GM13977 (cell line): ENCODE measurements at places on chromosomes 11 and 22.

DNA sequence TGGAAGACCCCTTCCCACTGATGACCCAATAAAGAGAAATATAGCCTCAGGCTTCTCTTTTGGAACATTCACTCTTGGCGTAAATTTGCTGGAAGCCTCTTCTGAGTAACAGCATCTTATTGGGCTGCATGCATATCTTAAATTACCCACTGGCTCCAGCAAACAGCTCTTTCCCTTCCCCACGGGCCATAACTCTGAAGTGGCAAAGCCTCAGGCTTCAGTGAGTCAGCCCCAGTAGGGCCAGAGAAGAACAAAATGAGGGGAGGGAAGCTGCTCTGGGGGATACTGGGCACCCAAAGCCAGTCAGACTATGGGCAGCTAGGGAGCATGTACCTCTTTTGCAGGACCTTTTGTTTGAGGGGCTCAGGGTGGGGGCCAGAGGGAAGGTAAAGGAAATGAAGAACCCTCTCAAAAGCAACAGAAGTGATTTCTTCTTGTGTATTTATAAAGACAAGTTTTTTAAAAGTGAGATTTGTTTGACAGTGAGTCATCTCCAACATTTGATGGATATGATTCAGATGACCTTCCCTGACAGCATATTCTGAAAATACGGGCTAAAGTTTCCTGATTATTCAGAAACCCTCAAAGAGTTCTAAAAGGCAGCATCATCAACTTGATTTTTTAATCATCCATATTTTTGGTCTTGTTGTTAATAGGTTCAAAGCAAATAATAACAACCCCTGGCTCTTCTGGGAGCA is 203.4 kb downstream of the KIF18A start:
- no peak for DNase-seq

GRCh38 chr11:125924384-125925007 is 20.2 kb downstream of the DDX25 start:
- no peak for DNase-seq

GRCh38 chr11:131099013-131099412 is 182.7 kb upstream of the SNX19 start:
- DNase-seq, result no peak

GRCh38 chr11:131602431-131602830 is 232.0 kb downstream of the NTM start:
- no peak for DNase-seq

DNA sequence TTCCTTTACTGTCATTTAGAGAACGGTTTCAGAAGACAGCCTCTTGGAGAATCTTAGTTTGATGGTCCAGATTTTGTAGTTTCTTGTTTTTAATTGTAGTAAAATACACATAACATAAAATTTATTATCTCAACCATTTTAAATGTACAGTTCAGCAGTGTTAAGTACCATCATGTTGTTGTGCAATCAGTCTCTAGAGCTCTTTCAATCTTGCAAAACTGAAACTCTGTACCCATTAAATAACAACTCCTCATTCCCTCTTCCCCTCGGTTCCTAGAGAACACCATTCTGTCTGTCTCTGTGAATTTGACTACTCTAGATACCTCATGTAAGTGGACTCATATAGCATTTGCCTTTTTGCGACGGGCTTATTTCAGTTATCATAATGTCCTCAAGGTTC is 69.8 kb downstream of the GRIK4 start:
- DNase-seq, result no peak

- DNase-seq, result no peak
These were observed 417.0 kb upstream of the DDI1 start for GRCh38 chr11:103619480-103619879.

- no peak for DNase-seq
These were observed 45.5 kb downstream of the ALX4 start for GRCh38 chr11:44264438-44264749.

DNA sequence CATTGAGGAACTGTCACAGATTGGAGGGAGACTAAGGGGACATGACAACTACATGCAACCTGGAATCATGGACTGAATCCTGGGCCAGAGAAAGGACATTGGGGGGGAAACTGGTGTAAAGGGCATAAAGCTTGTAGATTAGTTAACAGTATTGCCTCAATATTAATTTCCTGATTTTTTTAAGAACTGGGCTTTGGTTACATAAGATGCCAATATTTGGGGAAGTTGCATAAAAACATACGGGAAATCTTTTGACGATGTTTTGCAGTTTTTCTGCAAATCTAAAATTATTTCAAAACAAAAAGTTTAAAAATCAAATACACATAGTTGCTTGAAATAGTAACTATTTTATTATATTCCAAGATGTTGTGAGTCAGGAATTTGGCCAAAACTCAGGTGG is 2.9 kb upstream of the FOLR3 start:
- no peak for DNase-seq

GRCh38 chr11:13278609-13279486 is 1.3 kb downstream of the BMAL1 start:
- DNase-seq, result no peak

DNA sequence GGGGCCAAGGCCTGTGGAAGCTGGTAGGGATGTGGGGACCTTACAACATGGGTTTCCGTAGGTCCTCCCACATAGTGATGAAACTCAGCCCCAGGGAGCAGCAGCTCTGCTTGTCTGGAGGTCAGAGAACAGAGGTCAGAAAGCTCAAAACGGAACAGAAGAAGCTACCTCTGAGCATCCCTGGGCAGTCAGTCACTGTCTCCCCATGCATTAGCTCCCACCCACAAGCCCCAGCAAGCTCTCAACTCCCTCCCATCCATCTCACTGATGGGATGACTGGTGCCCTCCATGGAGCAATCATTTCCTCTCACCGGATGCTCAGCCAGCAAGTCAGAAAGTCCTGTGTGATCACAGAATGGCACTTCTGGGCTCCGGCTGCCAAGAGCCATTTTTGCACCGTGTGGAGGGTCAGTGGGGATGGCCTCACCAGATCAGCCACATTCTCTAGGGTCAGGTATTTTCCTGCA is 1.9 kb downstream of the TPP1 start:
- no peak for DNase-seq

DNA sequence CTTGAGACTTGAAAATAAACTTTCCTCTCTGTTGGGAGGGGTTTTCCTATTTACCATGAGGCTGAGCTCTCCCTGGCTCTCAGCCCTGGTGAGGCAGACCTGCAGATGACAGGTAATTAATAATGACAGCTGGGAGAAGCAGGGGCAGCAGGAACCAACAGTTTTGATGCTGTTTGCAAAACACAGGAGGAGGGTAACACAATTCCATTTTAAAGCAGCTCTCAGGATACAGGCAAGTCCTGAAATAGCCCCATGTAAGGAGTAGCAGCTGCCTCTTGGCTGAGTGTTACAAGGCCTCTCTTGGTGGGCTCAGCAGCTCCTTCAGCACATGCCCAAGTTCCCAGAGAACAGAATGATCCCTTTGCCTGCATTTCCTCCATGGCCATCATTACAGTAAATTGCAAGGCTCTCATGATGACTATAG is 13.3 kb downstream of the PARVA start:
- DNase-seq, result no peak

GRCh38 chr11:85391141-85391540 is 236.0 kb downstream of the DLG2 start:
- no peak for DNase-seq

DNA sequence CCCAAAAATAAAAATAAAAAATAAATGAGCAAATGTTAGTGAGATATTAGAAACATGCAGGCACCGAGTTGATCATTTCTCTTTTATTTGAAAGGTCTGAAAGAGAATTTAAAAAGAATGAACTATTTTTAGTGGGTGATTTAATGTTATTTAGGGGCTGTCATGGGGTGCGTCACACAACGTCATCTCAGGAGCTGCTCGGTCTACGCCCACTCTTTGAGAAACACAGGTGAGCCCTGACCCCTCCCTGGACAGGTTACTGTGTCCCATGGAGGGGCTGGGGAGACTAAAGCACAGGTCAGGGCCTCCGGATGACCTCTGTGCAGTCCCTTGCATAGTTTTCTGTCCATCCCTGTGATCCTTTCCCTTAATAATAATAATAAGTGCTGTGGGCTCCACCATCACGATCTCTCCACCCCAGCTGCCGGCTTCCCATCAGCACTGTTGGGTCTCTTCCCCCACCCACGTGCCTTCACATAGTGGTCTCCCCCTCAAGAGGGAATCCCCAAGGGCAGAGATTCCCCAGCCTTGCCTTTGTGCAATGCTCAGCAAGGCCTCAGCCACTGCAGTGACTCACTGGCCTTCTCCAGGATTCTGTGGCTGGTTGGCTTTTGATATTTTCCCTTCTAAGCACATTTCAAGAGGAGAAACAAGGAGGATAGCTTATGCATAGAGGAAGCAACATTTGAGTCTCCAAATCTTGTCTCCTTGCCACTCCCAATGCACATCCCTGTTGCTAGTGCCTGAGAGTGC is 159.9 kb downstream of the TTC17 start:
- peak; percentile 42 for DNase-seq

GRCh38 chr11:18599739-18600230 is at the start of gene MISFA:
MISFA (plus strand) TSS chr11:18599789; CDS start chr11:18599929, 140 bp downstream.
- no peak for DNase-seq
